ENCODE measurements at places on chromosomes 16 and 17.

DNA sequence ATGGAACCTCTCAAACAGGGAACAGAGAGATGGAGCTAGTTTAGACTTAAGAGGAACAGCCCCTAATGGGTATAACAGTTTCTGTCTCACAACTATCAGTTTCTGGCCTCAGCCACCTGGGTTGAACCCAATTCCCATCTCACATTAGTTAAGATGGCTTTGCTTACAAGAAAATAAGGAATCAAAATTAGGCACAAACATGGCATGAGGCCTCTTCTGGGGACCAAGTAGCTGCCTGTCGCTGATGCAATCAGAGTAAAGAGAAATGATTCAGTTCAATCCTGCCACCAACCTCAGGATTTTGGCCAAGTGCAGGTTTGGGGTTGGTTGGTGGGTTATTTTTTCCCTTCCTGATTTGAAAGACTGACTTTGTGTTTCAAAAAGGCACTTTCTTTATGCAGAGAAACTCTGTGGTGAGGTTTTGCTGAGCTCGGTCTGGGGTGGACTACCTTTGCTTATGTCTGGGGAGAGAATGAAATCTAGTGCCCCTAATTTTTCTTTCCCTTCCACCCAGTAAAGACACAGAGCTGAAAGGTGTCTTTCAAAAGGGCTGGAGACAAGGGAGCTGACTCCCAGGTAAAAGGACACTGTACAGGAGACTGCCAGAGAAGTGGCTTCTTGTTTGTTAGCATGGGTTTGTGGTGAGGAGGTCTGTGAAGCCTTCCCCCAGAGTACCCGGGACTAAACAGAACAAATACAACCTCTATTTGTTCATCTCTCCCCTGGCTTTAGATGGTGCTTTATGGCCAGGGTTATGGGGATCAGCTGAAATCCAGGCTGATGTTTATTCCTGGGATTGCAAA lies 44.8 kb upstream of the NFAT5 start:
- DNase-seq = peak; percentile 15

GRCh38 chr17:47701608-47702007 lies 7.6 kb downstream of the TBKBP1 start:
- DNase-seq = no peak

DNA sequence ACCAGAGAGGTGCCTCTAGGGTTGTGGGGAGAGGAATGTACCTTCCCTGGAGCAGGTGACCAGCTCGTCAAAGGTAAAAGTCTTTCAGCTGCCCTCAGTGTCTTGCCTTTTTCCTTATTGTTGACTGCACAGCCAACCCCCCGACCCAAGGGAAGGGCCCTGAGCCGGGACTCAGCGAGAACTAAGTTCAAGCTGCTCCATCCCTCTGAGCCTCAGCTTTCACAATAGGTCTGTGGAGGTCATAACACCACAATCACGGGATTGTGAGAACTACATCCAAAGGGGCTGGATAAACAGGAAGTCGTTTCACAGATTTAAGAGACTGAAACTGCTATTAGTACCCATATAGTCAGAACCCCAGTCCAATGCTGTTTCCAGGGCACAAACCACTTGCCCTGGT lies 2.6 kb upstream of the KRT36 start:
- DNase-seq = no peak

- DNase-seq = no peak
These were observed 614.4 kb downstream of the CDH11 start for GRCh38 chr16:64507240-64508024.

- no peak for DNase-seq
These were observed 2.0 kb downstream of the SEPHS2 start for GRCh38 chr16:30443631-30444030.

- DNase-seq = no peak
These were observed 343.0 kb upstream of the ZFHX3 start for GRCh38 chr16:73390936-73391335.

- DNase-seq = no peak
These were observed 3.6 kb downstream of the ARL6IP1 start for GRCh38 chr16:18797746-18798145.

DNA sequence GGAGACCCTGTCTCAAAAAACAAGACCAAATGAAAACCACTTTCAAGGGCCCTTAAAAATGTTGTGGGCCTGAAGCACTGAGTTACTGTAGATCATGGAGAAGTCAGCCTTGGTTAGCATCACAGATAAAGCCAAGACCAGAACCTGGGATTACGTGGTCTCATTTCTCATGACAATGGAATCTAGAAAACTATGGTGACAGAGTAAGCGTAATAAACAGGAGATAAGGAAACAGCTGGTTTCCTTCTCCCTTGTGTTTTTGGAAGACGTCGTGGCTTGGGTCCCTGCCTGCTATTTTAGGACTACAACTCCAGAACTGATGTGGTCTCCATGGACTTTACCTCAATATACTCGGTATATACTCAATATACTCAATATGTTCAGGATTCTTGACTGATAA lies 180.7 kb upstream of the ZFHX3 start:
- no peak for DNase-seq

DNA sequence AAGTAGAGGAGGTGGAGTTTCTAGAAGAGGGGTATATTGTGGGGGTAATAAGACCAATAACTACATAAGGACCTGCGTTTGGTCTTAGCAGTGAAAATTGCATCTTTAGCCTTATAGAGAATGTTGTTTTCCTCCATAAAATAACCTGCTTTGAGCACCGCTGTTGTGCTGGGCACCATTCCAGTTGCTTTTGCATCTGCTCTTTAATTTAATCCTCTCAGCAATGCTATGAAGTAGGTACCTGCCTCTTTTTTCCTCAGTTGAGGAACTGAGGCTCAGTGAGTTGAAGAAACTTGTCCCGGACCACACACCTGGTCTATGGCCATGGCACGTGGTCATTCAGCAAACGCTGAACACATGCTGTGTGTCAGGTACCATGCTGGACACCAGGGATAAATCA lies 238.1 kb downstream of the MSI2 start:
- DNase-seq = no peak

GRCh38 chr17:77782201-77782600 lies 176.3 kb upstream of the TNRC6C start:
- no peak for DNase-seq

DNA sequence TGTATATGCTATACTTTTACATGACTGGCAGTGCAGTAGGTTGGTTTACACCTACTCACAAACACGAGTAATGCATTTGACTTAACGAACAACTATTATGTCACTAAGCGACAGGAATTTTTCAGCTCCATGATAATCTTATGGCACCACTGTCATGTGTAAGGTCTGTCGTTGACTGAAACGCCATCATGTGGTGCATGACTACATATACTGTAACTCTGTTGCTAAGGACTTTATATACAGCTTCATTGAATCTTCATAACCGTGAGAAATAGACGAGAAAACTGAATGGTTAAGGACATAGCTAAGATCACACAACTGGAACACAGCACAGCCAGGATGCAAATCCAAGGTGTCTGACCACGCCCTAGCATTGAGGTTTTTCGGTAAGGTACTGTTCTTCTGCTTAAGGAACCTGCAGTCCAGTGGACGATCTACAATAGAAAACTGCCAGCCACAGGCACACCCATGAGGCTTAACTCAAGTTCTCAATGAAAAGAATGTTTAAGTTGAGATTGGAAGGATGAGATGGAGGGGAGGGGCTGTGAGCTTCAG lies 3.3 kb downstream of the CFAP20 start:
- DNase-seq = no peak

GRCh38 chr17:48894886-48895285 lies 2.3 kb downstream of the ATP5MC1 start:
- DNase-seq = no peak

- DNase-seq = no peak
These were observed 2.1 kb downstream of the SYT17 start for GRCh38 chr16:19170043-19170655.

- no peak for DNase-seq
These were observed 17.1 kb upstream of the ATP6V0A1 start for GRCh38 chr17:42441371-42442195.

GRCh38 chr17:63644846-63645245 lies 22.6 kb downstream of the MAP3K3 start:
- DNase-seq = no peak

- DNase-seq = no peak
These were observed 78.0 kb upstream of the GAS7 start for GRCh38 chr17:10276436-10276835.

- peak; percentile 39 for DNase-seq
These were observed 360.4 kb downstream of the SEC14L1 start for GRCh38 chr17:77501101-77501566.

DNA sequence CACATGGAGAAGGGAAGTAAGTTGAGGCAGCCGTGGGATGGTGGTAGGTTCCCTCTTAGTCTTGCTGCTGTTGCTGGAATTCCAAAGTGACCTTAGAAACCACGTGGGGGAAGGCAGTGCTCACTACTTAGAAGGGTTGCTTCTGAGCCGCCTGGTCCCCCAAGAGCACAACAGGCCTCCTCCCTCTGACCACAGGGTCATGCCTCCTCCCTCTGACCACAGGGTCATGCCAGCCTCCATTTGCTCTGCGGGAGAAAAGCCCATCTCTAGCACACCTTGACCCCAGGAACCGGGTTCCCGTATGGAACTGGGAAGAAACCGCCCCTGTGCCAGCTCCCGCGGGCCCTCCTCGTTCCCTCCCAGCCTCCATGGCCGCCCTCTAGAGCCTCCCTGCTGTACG lies 13.4 kb upstream of the ZFPM1 start:
- DNase-seq = no peak

DNA sequence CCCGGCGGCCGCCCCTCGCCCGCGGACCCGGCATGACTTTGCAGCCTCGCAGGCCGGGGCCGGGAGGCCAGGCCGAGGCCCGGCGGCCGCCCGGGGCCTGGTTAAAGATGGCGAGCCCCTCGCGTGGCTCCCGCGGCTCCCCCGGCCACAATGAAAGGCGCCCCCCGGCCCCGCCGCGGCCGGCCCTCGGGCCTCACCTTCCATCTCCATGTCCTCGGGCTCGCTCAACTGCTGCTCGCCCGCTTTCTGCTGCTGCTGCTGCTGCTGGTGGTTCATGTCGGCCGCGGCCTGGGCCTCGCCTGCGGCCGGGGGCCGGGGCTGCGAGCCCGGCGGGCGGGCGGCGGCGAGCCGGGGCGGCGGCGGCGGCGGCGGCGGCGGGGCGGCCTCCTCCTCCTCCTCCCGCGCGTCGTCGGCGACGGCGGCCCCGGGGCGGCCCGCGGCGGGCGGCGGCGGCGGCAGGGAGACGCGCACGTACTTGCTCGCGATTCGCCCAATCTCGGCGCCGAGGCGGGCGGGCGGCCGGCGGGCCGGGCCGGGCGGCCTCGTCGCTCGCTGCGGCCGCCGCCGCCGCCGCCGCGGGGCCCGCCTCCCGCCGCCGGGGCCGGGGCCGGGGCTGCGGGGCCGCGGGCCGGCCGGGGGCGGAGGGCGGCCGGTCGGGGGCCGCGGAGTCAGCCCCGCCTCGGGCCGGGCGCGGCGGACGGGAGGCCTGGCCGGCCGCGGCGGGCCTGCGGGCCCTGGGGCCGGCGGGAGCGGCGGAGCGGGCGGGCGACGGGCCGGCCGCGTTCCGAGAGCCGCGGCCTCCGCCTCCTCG lies 491 bp downstream of the USP7 start:
- DNase-seq = no peak

- DNase-seq = no peak
These were observed 53.8 kb downstream of the PECAM1 start for GRCh38 chr17:64336760-64337413.

- DNase-seq = no peak
These were observed 80.8 kb upstream of the CIBAR2 start for GRCh38 chr16:85193115-85193493.

DNA sequence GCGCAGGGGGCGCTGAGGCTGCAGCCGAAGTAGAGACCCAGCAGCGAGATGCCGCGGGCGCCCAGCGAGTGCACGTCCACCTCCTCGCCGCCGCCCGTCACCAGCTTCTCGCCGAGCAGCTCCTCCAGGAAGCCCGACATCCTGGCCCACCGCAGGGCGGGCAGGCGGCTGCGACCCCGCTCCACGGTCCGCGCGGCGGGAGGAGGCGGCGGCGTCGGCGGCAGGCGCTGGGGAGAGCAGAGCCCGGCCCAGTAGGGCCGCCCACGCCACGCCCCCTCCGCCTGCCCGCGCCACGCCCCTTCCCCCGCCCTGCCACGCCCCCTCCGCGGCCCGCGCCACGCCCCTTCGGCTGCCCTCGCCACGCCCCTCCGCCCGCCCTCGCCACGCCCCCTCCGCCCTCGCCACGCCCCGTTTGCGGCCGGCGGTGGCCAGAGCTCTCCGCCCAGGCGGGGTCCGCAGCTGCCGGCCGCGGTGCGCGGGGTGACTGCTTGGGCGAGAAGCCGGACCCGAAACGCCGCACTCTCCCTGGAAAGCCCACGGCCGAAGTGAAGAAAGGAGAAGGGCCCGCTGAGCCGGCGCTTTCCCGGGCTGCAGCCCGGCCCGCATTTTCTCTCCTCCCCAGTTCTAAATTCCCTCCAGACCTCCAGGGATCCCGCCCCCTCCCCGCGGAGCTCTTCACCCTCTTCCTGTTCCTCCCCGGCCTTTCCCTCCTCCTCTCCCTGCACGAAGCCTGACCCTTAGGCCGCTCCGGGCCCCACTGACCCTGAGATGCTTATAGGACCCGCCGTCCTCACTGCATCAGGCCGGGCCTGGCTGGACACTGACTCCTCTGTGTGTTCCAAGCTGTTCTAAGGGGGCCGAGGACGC lies at the start of gene NXN:
TSS of gene NXN (minus strand) at position 238 of the 867 bp plus-strand sequence.
- DNase-seq = peak; percentile 86

- no peak for DNase-seq
These were observed 18.4 kb downstream of the SDR42E1 start for GRCh38 chr16:81992859-81993258.

- DNase-seq = no peak
These were observed 3.4 kb upstream of the MAP1LC3B start for GRCh38 chr16:87388818-87389134.

DNA sequence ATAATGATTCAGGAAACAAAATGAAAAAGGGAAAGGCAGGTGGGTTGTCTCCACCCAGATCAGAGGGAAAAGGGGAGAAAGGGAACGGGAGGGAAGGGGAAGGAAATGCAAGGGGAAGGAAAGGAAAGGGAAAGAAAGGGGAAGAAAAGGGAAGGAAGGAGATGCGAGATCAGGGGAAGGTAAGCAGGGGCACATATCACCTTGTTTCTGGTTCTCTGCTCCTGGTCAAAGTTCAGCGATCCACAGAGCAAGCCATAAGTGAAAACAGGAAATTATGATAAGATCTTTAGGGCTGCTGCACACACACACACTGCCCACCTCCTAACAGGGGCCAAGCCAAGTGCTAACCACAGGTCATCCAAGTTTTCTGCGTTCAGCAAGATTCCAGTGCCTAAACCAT lies 37.5 kb upstream of the GRIN2A start:
- no peak for DNase-seq

DNA sequence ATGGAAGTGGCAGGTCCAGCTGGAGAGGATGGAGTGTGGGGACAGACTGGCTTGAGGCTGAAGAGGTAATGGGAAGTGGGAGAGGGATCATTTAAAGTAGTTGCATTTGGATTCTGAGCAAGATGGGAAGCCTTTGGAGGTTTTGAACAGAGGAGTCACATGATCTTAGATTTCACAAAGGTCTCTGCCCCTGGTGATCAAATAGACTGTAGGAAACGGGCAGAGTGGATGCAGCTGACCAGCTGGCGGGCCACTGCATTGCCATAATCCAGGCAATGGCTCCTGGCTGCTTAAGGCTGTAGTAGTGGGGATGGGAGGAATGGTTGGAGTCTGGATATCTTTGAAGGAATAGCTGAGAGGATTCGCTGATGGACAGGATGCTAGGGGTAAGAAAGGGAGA lies 81.5 kb downstream of the SLC6A2 start:
- no peak for DNase-seq

Measured in stimulated activated CD4-positive, alpha-beta T cell treated with anti-CD3 and anti-CD28 coated beads, Interleukin-4, amount 100 ng/mL, for 24 hours (primary cell).